ENCODE measurements at places on chromosomes 3 and 15.

GRCh38 chr3:191356631-191357439, 26.5 kb upstream of the UTS2B start:
- peak; percentile 84 for ATAC-seq

DNA sequence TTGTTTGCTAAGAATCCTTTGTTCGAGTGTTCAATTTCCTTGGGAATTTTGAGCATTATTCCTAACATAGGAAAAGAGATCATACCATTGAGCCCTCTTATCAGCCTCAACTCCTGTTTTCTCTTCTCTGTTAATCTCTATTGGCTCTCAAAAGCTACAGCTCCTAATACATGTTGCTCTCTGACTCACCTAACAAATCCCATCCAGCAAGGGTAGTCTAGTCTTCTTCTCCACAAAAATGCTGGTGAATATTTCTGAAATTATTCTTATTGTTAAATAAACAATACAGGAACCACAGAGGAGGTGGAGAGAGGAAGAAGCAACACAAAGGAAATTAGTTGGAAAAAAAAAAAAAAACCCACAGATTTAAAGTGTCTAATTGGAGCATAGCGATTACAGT, 325.8 kb upstream of the NAALADL2 start:
- ATAC-seq, result no peak

- no peak for ATAC-seq
Measured at GRCh38 chr15:92906563-92907081, 6.5 kb downstream of the CHD2 start.

- no peak for ATAC-seq
Measured at GRCh38 chr3:5739299-5739935, 551.9 kb downstream of the EDEM1 start.

- no peak for ATAC-seq
Measured at GRCh38 chr3:120516136-120516535, 65.3 kb upstream of the FSTL1 start.

DNA sequence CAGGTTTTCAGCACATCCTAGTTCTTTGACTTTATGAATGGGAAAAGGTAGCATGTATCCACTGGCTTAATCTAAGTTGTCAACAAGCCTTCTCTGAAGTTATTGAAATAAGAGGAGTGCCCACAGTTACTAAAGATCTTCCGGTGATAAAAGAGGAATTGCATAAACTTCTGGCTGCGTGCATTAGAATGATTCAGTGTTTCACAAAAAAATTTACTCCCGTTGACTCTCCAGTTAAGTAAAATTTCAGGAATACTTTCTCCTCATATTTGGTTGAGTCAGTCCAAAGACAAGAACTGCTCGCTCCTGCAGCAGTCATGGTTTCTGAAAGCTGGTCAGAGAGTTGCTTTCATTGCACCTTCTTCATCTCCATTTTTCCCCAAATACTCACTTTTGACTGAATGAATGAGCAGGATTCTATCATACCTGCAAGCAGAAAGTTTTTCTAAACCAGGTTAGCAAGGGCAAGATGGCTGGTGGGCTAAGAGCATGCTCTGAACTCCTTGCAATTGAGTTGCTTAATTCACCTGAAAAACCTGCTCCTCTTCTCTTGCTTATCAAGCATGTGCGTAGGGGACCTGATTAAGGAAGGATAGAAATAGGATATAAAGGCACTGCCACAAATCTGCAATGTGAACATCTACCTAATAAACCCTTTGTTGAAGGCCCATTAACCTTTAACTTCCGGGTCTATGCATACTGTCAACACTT, 64.2 kb upstream of the TIMP4 start:
- peak; percentile 88 for ATAC-seq

DNA sequence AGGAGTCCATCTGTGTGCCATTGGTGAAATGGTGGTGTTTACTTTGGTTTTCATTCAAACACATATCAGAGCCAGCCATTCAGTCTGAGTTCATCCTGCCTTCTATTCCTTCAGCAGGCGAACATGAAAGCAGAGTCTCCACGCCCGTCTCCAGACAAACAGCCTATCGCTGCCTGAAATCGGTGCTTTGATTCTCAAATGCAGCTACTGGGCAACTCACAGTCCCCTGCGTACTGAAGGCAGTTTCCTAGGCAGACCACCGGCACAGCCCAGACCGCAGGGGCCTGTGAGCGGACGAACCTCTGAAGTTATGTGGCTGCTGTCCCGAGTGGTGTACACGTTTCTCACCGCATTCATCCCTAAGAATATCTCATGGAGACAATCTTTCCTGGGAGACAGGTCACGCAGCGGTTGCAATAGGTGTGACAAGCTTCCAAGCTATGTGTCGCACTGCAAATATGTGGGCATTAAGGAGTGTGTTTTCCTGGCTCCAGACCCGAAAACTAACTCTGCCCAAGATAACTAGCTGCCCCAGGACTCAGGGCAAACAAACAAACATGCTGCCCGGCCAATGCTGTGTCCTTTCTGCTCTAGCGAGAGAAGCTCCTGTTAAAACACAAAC, 16.9 kb upstream of the RYR3 start:
- ATAC-seq, result peak; percentile 22

GRCh38 chr3:191019855-191020254, 157.4 kb upstream of the GMNC start:
- no peak for ATAC-seq

DNA sequence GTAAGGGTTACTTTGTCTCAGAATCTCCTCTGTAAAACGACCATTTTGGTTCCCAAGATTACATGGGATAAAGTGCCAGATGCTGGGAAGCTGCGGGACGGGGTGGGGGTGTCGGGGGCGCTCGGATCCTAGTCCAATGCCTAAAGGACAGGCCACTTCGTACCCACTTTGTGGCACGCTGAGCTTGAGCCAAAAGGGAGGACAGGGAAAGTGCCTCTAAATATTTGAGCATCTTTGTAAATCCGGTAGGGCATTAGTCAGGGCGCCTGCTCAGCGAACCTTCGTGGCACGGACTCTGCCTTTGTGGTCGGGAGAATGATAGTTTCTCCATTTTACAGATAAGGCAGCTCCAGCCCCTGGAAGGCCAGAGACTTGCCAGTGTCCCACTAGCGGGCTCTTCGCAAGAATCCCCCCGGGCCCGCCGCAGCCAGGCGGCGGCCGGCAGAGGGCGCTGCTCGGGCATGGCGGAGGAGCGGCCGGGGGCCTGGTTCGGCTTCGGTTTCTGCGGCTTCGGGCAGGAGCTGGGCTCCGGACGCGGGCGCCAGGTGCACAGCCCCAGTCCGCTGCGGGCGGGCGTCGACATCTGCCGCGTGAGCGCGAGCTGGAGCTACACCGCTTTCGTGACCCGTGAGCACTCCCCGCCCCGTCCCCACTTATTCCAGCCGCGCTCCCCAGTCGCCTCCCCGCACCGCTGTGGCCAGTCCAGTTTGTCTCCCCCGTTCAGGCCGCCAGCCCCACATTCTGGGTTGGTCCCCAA, 1.8 kb downstream of the RCCD1 start:
- peak; percentile 62 for ATAC-seq

DNA sequence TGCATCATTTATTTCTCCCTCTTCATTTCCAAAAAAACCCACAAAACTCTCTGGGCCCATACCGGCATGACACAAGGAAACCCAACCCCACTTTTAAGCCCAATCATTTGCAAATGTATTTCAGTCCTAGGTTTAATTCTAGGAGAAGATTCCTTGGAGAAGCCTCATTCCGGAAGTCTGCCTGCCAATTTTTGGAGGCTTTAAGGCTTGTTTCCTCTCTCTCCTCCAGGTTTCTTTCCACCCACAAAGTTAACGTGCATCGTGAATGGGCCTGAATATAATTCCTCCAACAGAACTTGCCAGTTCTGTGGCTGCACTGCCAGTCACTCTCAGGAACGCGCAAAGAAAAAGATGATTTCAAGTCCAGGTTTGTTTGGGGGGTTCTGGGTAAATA, 69.9 kb upstream of the FOXP1 start:
- ATAC-seq, result no peak

- no peak for ATAC-seq
Measured at GRCh38 chr3:38268522-38268921, 2.9 kb downstream of the SLC22A13 start.

DNA sequence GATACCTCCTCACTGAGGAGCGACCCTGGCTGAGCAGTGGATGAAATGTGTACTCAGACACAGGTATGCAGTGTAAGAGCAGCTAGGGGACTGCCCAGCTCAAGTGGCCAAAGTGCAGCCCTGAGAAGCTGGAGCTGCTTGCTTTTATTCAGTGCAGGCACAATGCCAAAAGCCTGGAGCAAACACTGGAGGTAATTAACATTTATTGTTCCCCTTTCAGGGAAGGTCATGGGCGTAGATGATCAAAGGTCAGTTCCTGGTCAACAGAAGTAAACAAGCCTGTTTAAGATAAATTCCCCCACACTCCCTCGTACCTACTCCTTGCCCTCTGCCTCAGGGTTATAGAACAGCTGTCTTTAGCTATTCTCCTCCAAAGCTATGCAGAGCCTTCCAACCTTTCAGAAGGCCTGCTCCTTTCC, 17.5 kb downstream of the PLA2G4F start:
- no peak for ATAC-seq

DNA sequence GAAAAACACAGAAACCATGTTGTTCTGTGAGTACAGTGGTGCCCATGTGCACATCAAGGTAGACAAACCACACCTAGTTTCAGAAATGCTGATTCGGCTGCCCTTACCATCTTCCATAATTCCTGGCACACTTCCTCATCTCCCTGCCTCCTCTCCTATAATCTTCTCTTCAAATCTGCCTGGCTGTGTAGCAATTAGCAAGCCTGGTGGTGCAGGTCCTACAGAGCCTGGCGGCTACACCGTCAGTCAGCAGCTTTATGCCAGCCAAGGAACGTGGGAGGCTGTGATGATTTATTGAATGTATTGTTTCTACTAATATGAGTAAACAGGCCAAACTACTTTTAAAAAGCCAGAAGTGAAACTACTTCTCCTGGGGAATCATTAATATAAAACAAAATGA, 106.8 kb downstream of the SEMA6D start:
- no peak for ATAC-seq

- peak; percentile 94 for ATAC-seq
Measured at GRCh38 chr3:173584838-173585831, 187.6 kb downstream of the NLGN1 start.

- ATAC-seq, result no peak
Measured at GRCh38 chr15:47870300-47870955, 153.1 kb downstream of the SEMA6D start.

DNA sequence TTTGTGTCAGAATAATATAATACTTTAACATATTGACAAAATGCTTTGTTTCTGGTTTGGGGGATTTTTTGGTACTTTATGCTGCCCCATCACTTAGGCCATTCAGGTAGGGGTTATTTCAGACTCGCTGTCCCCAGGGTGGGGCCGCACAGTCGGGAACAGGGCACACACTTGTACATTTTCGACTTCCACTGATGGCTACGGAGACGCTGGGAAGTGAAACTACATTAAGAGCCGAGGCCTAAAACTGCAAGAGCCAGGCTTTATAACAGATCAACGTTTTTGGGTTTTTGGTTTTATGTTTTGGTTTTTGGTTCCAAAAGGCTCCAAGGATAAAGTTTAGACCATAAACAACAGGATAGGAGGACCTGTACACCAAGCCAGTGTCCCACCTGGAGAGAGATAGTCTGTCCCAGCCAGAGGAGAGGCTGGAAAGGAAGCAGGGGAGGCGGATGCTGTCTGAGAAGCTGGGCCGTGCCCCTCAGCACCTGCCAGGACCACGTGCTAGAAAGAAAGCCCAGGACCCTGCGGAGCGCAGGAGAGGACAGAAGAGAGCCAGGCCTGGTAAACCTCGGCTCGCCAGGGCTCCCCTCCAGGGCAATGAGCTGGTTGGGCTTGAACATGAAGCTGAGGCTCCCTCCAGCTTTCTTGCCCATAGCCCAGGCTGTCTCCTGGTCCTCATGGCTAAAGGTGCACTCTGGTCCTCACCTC, 111.7 kb downstream of the CHSY1 start:
- no peak for ATAC-seq

DNA sequence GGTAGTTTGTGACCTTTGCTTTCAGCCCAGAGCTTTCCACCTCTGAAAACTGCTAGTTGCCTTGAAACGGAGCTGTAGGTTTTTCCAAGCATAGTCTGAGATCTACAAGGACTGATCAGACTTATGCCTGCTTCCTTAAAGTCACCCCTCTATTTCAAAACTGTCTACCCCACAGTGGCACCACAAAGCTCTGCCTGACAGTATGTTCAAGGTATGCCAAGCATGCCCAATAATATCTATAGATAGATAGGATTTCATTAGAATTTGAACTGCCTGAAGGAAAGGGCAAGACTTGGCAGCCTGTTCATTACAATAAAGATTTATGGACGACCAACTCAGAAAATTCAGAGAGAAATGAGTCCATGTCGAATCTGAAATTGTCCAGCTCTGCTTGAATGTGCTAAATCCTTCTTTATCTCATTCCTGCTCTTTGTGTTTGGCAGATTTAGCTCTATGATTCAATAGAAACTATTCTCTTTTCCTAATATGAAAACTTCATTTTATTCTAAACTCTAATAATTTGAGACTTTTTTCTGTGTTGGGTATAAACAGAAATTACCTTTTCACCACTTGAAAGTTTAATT, 227.6 kb upstream of the TBC1D5 start:
- ATAC-seq, result no peak

DNA sequence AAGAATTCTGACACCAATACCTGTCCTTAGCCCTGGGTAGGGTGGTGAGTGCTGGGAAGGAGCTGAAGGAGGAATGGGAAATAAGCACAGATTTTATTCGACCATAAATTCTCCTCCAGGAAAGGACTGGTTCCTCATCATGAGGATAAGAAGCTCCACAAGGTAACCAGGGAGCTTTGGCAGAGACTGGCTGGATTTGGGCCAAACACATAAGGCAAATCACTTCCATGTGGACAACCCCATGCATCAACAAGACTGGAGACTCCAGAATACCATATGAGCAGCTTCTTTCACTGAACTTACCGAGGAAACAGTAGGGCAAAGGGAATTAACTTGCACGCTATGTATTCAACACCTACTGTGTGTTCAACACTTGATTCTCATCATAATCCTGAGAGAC, 312.5 kb downstream of the NTRK3 start:
- no peak for ATAC-seq

DNA sequence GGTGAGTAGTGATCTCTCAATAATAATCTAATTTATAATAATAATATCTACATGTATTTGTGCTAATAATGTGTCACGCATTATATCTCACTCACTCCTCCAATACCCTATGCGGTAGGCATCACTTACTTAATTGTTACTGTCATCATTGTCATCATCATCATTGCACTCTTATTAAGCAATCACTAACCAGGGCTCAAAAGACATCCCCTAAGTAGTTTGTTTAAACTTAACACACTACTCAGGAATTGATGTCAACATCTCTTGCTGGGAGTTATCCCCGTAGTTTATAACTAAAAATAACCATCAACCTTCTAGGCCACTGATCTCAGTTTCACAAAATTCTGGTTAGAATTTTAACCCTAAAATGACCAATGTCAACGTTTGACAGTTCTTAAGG, 56.8 kb upstream of the ICE2 start:
- ATAC-seq, result no peak

- no peak for ATAC-seq
Measured at GRCh38 chr3:132626955-132627354, 29.9 kb downstream of the ACKR4 start.

- ATAC-seq, result peak; percentile 30
Measured at GRCh38 chr3:69012100-69012799, 1.2 kb downstream of the EOGT start.

- ATAC-seq, result no peak
Measured at GRCh38 chr3:44242721-44243120, 1.0 kb downstream of the TOPAZ1 start.

GRCh38 chr15:29270169-29270955, 740 bp upstream of the NSMCE3 start:
- ATAC-seq, result peak; percentile 16
